Esophagus mucosa (tissue), 1 donor: ENCODE measurements at places on chromosomes 13 and 19. TPM values are rescaled to one million over a fixed set of nuclear protein-coding genes. Genes with fewer than 3 reads are reported as not detected.

CCNA1 gene
- total RNA-seq = 3.1 TPM

GRCh38 chr19:3851254-3852176 lies 17.3 kb downstream of the ZFR2 start:
- no peak for ATAC-seq

DNA sequence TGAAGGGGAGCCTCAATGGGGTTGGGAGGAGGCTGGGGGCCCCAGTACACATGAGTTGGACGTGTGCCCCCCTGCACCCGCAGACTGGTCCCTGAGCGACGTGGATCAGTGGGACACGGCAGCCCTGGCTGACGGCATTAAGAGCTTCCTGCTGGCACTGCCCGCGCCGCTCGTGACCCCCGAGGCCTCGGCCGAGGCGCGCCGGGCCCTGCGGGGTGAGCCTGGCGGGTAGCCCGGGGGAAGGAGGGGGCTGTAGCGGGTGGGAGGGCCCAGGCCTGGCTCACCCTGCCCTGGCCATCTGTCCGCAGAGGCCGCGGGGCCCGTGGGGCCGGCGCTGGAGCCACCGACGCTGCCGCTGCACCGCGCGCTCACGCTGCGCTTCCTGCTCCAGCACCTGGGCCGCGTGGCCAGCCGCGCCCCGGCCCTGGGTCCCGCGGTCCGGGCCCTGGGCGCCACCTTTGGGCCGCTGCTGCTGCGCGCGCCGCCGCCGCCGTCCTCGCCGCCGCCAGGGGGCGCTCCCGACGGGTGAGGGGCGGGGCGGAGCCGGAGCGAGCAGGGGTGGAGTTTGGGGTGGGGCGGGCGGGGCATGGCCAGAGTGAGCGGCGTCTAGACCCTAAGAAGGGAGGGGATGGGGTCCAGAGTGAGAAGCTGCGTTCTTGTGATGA lies 8.1 kb downstream of the PIK3R2 start:
- ATAC-seq = peak; percentile 73

DNA sequence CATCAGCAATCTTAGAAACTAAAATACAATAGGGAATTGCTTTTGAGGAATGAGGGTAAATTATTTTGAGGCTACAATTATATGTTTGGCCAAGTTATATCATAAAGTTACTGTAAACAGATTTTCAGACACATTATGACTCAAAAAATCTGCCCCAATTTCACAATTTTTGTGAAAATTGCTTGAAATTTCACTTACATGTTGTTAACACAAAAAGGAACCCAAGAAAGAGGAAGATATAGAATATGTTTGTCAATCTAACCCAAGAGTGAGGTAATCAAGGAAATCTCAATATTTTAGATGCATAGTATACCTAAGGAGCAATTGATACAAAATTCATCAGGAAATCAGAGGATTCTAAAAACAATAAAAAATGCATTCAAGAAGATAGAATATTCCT lies 73.9 kb upstream of the FNDC3A start:
- ATAC-seq = no peak
